Kidney epithelial cell (primary cell): ENCODE measurements at places on chromosomes 6 and 20.

GRCh38 chr6:52337633-52338290 lies 24.2 kb upstream of the PAQR8 start:
- DNase-seq, result no peak

DNA sequence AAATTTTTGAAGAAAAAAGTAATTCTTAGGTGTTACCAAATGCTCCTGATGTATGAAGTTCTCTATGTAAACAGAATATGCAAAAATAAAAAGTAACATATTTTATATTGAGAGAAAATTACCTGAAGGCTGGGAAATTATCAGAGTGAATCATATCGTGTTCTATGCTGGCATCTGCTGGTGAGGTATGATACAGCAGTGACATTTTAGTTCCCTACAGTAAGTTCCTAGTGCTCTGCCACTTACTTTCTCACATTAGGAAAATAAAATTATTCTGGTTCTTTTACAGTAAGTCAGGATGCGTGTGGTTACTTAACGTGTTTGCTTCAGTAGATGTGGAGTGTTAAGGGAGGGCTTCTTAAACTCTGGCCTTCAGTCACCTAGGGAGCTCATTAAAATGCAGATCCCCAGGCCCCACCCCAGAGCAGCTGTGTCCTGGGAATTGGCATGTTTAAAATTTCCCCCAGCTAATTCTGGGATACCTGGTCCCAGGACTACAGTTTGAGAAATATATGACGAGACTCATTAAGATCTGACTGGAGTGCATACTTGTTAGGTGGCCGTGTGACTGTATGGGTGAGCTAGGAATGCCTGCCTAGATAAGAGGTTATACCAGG lies 3.2 kb downstream of the ACTR5 start:
- DNase-seq, result no peak

DNA sequence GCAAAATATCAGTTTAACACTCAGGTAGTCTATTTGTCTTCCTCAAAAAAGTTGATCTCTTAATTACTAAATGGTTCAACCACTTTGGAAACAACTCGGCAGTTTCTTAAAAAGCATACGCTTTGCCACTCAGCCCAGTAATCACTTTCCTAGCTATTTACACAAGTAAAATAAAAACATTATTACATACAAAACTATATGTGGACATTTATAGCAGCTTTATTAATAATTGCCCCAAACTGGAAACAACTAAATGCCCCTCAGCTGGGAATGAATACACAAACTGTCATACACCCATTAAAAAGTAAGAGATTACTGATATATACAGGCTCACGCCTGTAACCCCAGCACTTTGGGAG lies 7.4 kb downstream of the EEF1A1 start:
- DNase-seq, result no peak

DNA sequence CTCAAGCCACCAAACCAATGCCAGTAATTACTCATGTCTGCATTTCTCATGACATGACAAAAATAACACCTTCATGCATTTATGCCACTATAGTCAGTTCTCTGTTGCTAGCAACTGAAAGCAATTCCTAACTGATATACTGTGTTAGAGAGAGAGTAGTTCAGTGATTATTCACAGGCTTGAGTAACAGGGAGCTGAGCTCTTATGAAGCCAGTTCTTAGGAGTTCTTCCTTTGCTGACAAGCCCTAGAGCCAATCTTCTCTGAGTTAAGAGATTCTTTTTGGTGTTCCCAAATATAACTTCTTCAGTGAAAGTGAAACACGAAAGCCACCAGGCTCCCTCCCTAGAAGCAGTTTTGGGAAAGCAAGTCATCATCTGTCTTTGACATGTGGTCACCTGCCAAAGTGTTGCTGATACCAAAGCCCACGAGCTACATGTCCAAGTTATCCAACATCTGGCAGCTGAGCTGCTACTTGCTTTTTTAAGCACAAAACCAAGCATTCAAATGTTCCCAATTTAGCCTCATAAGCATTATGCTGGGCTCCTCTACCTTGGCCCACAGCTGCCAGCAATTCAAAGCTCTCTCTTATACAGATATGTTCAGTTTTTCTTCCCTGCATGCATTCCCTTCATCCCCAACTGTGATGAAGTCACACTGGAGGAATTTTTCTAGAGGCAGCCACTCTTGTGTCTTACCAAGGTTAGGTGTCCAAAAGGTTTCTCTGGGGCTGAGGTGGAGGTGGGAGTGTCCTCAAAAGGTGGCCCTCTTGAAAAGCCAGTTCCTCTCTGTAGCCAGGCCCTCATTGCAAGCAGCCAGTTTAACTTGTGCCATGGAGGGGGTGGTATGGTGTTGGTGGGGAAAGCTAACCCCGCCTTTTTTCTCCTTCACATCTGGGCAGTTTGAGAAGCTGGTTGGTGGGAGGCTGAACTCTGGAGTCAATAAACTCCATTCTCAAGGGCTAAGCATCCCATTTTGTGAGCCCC lies 92.7 kb upstream of the ARMC2 start:
- no peak for DNase-seq

DNA sequence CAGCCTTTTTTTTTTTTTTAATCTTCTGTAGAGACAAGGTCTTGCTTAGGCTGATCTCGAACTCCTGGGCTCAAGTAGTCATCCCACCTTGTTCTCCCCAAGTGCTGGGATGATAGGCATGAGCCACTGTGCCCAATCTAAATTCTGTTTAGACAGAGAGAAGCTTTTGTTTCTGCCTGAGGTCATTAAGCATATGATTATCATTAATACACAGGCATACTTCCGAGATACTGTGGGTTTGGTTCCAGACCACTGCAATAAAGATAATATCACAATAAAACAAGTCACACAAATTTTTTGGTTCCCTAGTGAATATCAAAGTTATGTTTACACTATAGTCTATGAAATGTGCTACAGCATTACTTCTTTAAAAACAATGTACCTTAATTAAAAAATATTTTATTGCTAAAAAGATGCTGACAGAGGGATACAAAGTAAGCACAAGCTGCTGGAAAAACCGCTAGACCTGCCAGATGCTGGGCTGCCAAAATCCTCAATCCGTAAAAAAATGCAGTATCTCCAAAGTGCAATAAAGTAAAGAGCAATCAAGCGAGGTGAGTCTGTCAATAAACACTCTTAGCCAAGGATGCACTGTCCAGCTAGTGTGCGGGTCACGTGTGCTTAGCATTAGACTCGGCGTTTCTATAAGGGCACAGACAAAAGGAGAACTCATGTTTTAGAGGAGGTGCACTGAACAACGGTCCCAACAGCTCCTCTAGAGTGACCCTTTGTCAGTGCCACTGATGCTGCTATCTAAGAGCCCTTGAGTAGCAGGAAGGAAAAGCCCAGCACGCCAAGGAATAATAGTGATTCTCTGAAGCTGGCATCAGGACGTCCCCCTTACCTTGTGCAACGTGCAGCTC lies 16.1 kb downstream of the TXNDC5 start:
- no peak for DNase-seq

- no peak for DNase-seq
These were observed 1.1 kb downstream of the NDRG3 start for GRCh38 chr20:36744764-36745191.

DNA sequence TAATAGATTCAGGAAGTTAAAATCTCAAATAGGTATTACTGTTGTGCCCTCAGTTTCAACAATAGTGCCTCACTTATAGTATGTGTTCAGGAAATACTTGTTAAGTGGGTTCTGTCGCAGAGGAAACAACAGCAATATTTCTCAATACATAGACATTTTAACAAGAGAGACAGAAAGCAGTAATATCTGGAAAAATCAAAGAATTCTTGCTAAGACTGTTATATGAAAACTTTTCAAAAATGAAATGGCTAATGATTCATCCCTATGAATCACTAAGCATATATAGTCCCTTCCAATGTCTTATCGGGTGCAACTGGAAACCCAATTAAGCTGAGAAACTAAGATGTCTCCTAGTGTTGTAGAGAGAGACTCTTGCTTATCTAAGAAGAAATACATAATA lies 668.9 kb downstream of the TFAP2A start:
- DNase-seq, result no peak

DNA sequence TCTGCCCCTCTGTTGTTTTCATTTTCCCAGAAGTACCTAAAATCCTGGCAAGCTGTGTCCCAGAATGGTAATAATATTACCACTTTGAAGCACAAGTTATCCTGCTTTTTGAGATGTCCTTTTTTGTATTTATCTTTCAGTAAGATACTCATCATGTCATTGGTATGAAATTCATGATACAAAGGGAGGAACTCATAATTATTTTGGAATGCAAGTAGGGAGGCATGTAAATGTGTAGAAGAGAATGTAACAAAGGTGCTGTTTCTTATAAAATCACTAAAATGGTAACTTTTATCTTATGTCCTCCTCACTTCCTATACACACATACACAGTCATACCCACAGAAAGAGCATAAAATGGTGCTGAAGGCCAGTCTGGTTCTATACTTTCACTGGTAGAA lies 109.9 kb downstream of the CD2AP start:
- DNase-seq, result no peak

GRCh38 chr6:12586721-12587480 lies 129.7 kb upstream of the PHACTR1 start:
- DNase-seq, result no peak

DNA sequence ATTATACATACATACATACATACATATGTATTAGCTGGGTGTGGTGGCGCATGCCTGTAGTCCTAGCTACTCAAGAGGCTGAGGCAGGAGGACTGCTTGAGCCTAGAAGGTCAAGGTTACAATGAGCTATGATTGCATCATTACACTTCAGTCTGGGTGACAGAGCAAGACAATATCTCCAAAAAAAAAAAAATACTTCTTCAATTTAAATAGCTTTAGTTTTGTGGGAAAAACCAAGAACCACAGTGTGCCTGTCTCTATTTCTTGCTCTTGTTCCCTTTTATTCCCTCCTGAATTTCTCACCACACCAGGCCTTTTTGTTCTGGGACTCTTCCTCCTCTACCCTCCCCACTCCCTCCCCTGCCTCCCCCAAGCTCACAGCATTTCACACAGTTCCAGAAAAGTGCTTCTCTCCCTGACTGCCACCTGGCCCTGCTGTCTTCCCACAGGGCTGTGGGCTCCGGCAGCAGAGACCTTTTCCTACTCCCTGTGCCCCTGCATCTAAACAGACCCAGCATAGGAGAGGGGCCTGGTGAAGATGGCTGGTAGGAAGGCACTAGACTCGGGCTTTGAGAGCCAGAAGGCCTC lies 1.3 kb downstream of the C20orf203 start:
- DNase-seq, result no peak
